ENCODE measurements at places on chromosomes 3 and 15.
A peak's percentile ranks its signal among the peaks of the same experiment; 100 is the strongest.

DNA sequence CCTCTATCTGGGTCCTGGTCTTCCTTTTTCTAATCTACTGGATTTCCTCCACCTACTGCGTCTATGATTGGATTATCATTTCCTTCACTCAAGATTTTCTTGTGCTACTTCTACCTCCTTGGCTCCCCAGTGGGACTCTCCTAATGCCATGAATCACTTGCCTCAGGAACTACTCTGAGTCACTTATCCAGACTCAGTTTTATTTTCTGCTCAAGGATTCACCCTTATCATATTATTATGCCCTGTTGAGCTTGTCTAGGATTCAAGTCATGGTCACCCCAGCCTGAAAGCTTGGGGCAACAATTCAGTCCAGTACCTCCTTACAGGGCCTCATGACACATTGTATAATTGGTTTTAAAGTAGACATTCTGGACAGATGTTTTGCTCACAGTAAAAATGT, 968.1 kb downstream of the ROBO1 start:
- DNase-seq, result no peak

- DNase-seq, result no peak
Observed at GRCh38 chr3:184169896-184170875, 4.5 kb upstream of the AP2M1 start.

- DNase-seq, result no peak
Observed at GRCh38 chr3:107218864-107219269, 158.4 kb upstream of the CCDC54 start.

GRCh38 chr15:101124731-101125451, 127.0 kb downstream of the CHSY1 start:
- DNase-seq, result no peak

GRCh38 chr15:89559769-89560264, 15.5 kb upstream of the TICRR start:
- DNase-seq, result no peak

GRCh38 chr15:62989366-62990055, 53.0 kb upstream of the TPM1 start:
- no peak for DNase-seq

DNA sequence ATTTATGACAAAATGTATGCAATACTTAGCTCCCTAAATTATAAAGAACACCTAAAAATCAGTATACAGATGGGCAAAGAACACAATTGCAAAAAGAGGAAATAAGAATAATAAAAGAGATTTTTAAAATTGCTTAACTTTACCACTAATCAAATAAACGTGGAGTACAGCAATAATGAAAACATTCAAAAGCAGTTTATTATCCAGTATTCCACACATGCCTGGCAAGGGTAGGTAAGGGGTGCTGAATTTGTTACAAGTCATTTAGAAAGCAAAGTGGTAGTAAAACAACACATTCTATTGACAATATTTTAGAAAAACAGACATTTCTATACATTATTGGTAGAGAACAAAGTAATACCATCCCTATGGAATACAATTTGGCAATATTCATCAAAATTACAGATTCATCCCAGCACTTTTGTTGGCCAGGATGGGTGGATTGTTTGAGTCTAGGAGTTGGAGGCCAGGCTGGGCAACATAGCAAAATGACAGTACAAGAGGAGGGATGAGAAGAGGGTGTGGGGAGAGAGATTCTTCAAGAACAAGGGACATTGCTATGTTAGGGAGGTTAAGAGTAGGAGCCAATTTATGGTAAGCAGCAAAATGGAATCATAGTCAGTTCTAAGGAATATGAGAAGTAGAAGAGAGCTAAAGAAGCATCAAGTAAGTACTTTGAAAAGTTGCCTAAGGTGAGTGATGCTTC, 3.7 kb upstream of the ACKR4 start:
- no peak for DNase-seq

- DNase-seq, result no peak
Observed at GRCh38 chr3:14898929-14899328, 48.5 kb upstream of the NR2C2 start.

DNA sequence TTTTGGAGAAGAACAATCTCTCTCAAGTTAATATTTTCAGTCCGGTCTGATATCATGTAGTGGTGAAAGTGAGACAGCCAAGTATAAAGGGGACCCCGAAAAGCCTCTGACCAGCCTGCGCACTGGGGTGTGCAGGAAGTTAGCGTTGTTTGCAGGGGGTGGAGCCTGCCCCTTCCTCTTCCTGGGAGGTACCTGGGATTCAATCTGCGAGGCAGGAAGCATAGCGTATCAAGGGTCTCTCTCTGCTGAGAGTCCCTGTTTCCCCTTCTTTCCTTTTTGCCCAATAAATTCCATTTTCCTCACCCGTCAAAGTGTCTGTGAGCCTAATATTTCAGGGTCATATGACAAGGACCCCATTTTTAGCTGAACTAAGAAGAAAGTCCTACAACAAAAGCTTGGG, 44.8 kb upstream of the CBLB start:
- no peak for DNase-seq

DNA sequence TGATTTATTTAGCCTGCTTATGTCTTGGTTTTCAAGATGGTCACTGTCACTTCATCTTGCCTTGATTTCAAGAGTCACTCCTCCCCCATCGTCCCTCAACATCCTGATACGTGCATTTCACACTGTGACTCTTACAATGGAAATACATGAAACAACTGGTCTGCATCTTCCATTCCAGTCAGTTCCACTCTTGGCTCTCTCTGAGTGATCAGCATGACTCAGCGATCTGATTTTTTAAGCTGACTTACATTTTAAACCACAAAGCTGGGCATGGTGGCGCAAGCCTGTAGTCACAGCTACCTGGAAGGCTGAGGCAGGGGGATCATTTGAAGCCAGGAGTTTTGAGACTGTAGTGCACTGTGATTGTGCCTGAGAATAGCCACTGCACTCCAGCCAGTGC, 271.2 kb upstream of the ROPN1 start:
- peak; percentile 9 for DNase-seq

- peak; percentile 21 for DNase-seq
Observed at GRCh38 chr3:58077596-58078285, 69.5 kb downstream of the FLNB start.

- DNase-seq, result no peak
Observed at GRCh38 chr15:40446144-40446543, 5.4 kb downstream of the BAHD1 start.

DNA sequence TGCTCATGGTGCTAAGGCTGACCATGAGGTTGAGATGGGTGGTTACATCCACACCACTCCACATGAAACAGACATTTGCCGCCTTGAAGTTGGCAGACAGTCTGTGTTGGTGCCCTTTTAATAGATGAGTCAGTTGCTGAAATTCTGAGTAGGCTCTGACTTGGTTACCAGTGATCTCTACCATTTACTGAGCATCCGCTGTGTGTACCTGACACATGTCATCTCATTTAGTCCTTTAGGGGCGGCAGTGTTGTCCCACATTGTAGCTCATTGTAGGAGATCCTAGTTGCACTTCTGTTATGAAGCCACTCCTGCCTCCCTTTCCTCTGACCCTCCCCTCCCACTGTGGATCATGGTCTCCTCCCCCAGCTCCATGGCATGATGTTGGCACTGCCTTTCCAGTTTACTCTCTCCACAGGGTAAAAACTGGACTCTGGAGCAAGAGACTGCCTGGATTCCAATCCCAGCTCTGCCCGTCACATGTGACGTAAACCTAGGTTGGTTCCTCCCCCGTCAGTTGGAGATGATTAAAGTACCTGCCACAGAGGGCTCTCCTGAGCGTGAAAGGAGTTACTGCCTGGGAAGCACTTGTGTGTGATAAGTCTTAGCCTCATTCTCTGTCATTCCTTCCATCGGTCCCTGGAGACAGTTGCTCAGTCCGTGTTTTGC, 21.6 kb downstream of the SLCO3A1 start:
- DNase-seq, result no peak

- DNase-seq, result no peak
Observed at GRCh38 chr15:21267226-21267625, 173.1 kb downstream of the POTEB3 start.

- DNase-seq, result no peak
Observed at GRCh38 chr3:42802876-42803413, 1.3 kb downstream of the HIGD1A start.

- DNase-seq, result peak; percentile 28
Observed at GRCh38 chr3:159861369-159861987, 127.2 kb upstream of the IL12A start.

DNA sequence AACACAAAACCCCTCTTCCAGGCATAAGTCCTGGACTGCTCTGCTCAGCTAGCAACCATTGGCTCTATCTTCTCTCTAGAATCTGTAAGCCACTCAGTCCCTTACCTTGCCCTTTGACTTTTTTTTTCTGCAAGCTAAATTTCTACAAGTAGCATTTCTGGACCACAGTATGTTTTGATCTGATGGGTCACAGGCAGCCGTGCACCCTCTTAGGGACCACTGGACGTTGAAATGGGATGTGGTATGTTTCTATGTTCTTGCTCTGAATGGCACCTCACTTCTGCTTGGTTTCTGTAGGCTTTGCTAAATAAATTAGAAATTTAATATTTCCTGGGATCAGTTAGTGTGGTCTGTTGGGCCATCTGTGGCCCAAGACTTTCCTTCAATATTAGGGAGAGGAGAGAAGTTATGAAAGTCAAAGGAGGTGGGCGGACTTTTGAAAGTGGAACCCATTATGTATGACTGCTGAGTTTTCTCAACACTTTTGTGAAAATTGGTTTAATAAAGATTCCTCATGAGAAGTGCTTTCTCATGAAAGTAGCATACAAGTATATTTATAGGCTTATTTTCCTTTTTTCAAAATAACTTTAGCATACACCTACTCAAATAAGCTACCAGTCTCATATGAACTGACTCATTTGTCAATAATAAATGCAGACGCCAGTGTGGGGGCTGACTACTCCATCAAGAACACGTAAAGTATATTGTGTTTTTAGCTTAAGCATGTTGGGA, 18.4 kb upstream of the TIPARP start:
- DNase-seq, result no peak

- no peak for DNase-seq
Observed at GRCh38 chr15:87245592-87245991, 1010.9 kb downstream of the NTRK3 start.

- DNase-seq, result no peak
Observed at GRCh38 chr3:174198199-174198598, 660.9 kb upstream of the NAALADL2 start.

DNA sequence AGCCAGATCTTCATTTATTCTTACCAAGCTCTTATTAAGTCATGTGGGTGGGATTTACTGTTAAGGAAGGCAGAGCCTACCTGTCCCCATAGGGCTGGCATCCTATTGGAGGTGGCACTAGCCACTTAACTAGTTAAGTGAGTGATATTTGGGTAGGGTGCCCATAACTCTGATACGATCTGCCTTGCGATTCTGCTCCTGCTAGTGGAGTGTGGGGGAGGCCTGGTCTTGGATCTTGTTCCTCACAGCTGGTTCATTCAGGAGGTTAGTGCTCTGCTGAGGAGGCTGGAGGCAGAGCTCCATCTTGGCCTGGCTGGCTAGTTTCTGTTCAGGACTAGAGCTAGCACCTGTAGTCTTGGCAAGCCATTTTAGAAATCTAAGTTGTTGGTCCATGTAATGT, 9.3 kb downstream of the BAHD1 start:
- DNase-seq, result no peak

- no peak for DNase-seq
Observed at GRCh38 chr15:74235962-74236361, at the start of gene CCDC33. CCDC33 (plus strand) TSS chr15:74236326; CDS start chr15:74236720, 394 bp downstream.

DNA sequence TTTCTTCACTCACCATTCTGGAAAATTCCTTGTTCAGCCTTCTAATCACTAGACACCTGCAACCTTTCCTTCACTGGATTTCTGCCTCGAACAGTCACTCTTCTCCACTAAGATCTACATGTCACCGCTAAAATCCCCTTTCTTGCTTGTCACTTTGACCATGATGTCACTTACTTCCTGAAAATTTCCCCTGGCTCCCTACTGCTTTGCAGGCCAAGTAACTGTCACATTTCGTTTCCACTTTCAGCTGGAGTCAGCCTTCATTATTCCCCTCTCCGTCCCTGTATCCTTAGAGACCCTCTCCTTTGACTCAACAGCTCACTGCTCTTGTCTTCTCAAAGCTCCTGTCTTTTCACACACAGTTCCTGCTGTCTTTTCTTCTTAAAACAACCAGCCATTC, 15.9 kb downstream of the CHL1 start:
- no peak for DNase-seq

DNA sequence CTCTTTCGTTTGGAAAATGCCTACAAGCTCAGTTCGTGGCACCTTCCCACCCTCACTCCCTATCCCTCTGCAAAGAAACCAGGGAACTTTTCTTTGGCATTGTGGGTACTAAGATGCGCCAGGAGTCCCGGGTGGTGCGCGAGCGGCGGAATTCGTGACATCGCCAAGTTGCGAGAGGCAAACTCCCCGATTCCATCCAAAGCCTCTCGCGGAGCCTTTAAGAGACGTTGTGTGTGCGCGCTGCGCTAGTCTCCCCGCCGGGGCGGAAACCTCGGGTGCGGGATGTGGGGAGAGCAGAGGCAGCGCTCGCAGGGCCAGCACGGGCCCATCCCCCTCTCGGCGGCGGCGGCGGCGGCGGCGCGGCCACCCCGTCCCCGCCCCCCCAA, 443 bp upstream of the NR2F2 start:
- DNase-seq, result no peak

GRCh38 chr3:98343647-98344507, 9.8 kb upstream of the OR5K4 start:
- peak; percentile 69 for DNase-seq

- peak; percentile 1 for DNase-seq
Observed at GRCh38 chr3:160921020-160921635, 165.1 kb downstream of the PPM1L start.

DNA sequence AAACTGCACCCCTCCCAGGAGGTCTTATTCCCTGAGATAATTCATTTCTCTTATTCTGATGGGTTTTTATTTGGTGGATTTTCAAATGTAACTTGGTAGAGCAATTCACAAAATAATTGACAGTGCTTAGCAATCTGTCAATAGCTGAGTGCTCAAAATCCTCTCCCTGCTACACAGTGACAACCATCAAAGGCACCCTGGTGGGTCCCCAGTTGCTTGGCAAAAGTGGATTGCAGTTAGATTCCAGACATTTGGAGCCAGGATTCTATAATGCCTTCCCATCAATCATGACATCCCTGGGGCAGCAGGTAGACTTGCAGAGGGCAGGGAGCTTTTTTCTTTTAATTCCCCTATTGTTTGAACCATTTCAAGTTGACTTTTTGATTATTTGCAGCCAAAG, 59.0 kb downstream of the FHIT start:
- no peak for DNase-seq

All from activated CD4-positive, alpha-beta T cell treated with anti-CD3 and anti-CD28 coated beads, Interleukin-10, Interleukin-2, amounts not matched to agents 100 ng/mL and 50 ng/mL, durations not matched to agents 16 hours and 8 hours (primary cell).